SHP77 treated with DMSO at 0.1 percent for 48 hours (cell line): ENCODE measurements at places on chromosomes 1 and 21.
A peak's percentile ranks its signal among the peaks of the same experiment; 100 is the strongest.

GRCh38 chr1:25461849-25462248 lies 31.2 kb downstream of the MACO1 start:
- no peak for DNase-seq

- no peak for DNase-seq
Observed at GRCh38 chr21:34198231-34199120, 125.1 kb downstream of the MRPS6 start.

DNA sequence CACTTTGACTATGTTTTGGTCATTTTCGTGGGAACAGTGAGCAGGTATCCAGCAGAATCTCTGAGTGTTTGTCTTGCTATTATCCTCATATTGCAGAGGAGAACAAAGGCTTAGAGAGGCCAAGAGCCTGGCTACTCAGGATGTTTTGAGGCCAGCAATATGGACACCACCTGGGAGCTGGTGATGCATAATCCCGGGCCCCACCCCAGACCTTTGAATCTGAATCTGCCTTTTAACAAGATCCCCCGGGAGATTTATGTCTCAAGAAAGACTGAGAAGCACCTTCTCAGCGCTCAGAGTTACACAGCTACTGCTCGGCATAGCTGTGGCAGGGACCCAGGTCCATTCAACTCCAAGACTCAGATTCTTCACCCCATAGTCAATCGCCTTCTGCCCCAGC lies 72.8 kb downstream of the PTPRU start:
- DNase-seq: no peak

GRCh38 chr1:71156590-71156989 lies 75.8 kb upstream of the ZRANB2 start:
- DNase-seq: no peak

- no peak for DNase-seq
Observed at GRCh38 chr21:24280596-24280995, 1326.7 kb downstream of the MRPL39 start.

GRCh38 chr1:101238681-101239094 lies 1.9 kb downstream of the S1PR1 start:
- peak; percentile 45 for DNase-seq

- DNase-seq: no peak
Observed at GRCh38 chr1:223258751-223259198, 105.2 kb downstream of the SUSD4 start.

DNA sequence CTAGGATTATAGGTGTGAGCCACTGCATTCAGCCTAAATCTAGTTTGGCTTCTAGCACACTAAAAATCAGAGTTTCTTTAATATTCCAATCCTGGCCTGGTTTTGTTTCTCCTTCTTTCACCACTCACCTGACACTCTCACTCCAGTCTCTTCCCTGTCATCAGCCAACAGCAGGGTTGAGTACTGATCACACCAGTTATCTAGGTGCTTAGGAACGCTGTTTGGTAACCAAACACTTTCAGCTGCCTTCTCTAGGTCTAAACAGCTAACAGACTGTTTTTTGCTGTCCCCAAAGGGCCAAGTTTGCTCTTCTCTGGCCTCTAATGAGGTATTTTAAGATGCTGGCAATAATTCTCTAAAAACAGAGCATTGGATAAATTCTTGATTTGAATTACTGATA lies 17.7 kb upstream of the FRRS1 start:
- no peak for DNase-seq

GRCh38 chr1:57949168-57949567 lies 525.3 kb upstream of the DAB1 start:
- no peak for DNase-seq

- no peak for DNase-seq
Observed at GRCh38 chr1:54124472-54124871, 28.3 kb downstream of the CDCP2 start.

- no peak for DNase-seq
Observed at GRCh38 chr1:220425852-220426251, 102.1 kb upstream of the MARK1 start.
